ENCODE measurements at places on chromosomes 2 and 18.
A peak's percentile ranks its signal among the peaks of the same experiment; 100 is the strongest.

- peak; percentile 2 for DNase-seq
Measured at GRCh38 chr2:104412384-104412783, 441.5 kb upstream of the POU3F3 start.

- peak; percentile 74 for DNase-seq
Measured at GRCh38 chr2:108189316-108189715, 50.5 kb upstream of the SULT1C3 start.

GRCh38 chr18:49041435-49042245 is 90.9 kb upstream of the SMAD7 start:
- peak; percentile 71 for DNase-seq

DNA sequence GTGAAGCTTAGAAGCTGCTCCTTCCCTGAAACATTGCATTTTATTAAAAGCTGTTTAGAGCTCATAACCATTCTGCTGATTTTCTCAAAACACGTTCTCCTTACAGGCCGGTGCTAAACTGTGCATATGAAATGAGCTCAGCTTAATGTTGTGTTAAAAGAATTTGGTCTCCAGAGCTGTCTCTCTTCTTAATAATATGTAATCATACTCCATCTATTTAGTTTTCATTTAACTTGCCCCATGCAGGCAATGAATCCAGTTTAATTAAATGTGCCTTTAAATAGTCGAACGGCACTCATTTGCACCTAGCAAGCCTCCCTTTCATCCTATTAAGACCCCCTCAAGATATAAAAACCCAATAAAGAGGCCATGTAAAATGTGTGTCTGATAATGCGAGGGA is 76.3 kb downstream of the HNMT start:
- DNase-seq = no peak

DNA sequence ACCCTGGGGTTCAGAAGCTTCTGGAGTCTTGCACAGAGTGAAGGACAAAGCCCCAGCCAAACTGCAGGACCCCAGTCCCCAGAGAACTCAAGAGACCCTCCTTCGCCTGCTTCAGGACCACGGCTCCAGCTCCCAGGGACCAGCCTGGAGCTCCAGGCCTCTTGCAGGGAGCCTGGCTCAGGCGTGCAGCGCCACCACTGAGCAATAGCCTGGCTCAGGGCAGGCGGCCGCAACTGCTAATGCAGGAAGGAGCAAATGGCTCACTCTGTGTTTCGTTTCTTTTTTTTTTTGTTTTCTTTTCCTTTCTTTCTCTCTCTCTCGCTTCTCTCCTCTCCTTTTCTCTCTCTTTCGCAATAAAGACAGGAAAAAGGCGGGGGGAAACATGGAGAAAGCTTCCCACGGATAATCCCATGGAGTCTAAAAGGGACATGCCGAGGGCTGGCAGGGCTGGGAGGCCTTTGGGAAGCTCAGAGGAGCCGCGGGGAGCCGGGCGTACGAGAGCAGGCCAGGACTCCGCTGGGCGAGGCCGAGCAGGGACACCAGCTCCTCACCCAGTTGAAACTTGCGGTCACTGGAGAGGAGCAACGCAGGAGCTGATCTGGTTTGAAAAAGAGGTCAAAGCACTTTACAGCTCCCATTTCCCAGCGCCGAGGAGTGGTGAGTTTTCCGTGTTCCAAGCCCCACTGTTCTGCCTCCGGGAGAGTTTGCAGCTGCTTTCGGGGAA is 244.8 kb downstream of the TWIST2 start:
- no peak for DNase-seq

DNA sequence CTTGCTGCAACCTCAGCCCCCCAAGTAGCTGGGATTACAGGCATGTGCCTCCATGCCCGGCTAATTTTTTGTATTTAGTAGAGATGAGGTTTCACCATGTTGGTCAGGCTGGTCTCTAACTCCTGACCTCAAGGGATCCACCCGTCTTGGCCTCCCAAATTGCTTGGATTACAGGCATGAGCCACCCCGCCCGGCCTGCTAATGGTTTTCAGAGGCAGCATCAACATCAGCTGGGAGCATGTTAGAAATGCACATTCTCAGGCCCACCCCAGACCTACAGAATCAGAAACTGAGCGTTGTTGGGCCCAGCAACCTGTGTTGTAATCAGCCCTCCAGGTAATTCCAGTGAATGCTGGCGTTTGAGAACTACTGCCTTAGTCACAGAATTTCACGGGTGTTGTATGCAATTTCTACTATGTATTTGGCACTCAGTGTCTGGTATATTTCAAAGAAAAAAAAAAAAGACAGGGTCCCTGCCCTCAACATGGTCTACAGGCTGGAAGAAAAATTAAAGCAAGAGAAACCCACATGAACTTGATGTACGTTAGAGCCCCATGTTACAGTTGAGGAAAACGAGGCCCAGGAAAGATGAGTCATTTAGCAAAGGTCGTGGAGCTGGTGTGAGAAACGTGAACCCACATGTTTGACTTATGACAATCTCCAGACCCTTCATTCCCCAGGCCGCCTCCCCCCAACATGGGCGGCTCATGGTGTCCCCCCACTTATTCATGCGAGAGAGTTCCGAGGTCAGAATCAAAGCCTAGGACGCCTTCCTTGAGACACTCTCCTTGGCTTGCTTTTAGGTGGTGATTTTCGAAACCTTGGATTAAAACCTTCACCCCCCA is 35.3 kb downstream of the SH3BP4 start:
- peak; percentile 37 for DNase-seq

DNA sequence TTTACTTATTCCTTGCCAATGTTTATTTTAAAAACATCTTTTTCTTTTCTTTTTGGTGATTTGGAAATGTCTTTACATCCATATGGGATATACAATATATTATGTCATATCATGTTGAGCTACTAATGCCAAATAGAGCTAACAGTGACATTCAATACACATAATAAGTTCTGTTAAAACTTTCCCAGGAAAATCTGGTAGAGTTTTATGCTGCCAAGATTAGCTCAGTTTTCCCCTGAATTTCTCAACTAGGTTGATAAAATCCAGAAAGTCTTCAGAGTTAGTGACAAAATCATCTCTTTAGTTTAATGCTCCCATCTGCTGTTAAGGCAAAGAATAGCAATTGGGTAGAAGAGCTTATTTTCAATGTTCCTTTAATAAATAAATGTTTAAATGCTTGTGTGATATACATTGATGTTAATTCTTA is 9.9 kb downstream of the COL3A1 start:
- DNase-seq = peak; percentile 20

DNA sequence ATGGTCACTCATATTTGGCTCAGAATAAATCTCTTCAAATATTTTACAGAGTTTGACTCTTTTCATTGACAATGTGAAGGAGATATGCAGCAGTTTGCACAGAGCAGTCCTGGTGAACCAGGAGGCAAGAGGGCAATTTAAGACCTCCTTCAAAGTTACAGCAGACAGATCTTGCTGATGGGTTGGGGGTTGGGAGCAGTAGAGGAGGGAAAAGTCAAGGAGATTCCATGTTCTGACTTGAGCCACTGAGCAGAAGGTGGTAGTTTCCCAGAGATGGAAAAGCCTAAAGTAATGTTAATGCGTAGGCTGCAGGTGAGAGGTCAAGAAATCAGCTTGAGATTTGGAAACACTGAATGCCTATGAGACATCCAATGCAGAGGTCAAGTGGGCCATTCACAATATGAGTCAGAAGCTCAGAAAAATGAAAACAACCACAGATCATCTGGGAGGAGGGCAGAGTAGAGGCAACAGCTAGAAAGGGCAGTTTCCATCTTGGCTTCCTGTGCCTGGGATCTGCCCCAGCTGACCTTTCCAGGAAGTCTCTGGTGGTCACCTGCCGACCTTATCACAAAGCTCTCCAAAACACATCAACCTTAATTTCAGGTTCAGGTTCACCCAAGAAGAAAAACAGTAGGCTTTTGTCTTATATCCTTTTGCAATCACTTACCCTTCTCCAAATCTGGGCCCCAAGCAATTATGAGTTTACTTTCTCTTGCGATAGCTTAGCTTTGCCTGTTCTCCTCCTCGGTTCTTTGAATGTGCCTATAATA is 197.5 kb upstream of the ARL4C start:
- peak; percentile 70 for DNase-seq

GRCh38 chr2:239666855-239667376 is 266.1 kb upstream of the HDAC4 start:
- no peak for DNase-seq

- no peak for DNase-seq
Measured at GRCh38 chr2:239225371-239225851, 175.4 kb downstream of the HDAC4 start.

DNA sequence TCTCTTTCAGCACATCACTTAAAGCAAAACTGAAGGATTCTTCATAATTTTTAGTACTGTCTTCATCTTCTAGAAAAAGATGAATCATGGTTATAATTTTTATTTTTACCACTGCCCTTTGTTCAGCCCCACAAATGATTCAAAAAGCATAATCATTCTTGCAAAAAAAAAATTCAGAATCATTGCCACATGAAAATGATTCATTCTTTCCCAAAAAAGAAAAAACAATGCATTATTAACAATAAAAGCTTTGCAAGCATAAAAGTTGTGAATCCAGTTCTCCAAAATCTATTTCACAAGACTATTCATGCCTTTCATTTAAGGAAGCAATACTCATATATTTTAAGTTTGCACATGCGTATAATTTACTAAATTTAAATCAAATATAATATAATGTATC is 204.8 kb downstream of the RBM43 start:
- DNase-seq = peak; percentile 79

DNA sequence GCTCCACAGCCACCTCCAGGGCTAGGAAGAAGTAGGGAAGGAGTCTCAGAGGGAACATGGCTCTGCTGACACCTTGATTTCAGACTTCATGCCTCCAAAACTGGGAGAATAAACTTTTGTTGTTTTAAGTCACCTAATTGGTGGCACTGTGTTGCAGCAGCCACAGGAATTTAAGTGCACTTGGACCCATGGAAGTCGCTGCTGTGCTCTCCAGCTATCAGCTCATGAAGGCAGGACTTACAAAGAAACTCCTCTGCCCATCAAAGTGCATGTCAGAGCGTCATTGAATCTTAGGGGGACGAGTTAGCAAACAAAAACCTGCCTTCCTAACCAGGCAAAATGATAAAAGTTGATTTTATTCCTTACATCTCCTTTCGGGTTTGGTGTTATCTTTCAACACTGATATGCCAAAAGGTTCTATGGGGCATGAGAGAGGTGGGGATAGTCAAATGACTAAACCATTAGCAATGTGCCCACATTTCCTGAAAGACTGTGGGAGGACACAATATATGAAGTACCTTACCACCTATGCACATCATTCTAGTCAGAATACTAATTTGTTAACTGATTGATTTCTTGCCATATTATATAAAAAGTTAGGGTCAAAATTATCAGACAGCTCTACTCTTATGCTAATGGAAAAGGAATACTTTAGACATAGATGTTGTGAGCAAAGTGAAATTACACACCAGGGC is 235.8 kb upstream of the TNP1 start:
- peak; percentile 50 for DNase-seq

DNA sequence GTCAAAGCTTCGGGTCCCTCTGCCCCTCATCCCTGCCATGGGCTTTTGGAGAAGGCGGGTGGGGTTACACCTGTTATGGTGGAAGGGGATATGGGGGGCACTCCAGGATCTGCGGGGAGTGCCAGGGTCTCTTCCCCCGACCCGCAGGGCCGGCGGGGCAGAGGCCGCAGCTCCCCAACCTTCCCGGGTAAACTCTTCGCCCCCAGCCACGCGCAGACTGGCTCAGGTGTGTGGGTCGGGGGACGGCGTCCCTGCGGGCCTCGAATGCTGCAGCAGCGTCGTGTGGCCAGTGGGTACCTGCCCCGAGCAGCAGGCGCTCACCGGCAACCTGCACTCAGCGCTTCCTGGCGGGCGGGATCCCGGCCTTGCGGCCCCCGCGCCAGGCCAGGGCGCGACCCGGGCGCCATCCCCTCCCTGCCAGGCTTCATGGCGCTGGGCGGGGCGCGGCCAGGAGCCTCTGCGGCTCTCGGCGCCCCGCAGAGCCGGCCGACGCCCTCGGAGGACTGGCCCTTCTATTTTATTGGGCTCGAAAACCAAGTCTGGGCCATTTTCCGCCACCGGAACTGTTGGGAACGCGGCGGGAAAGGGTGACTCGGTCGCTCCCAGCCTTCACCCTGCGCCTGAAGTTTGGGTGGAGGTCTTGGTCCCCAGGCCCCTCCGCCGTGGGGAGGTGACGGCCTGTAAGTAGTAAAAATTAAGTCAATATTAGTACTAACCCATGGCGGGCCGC is 4.5 kb downstream of the GBX2 start:
- no peak for DNase-seq

- DNase-seq = no peak
Measured at GRCh38 chr18:49411928-49412327, 48.5 kb downstream of the DYM start.

GRCh38 chr2:182261860-182262387 is 164.9 kb downstream of the PDE1A start:
- DNase-seq = no peak

DNA sequence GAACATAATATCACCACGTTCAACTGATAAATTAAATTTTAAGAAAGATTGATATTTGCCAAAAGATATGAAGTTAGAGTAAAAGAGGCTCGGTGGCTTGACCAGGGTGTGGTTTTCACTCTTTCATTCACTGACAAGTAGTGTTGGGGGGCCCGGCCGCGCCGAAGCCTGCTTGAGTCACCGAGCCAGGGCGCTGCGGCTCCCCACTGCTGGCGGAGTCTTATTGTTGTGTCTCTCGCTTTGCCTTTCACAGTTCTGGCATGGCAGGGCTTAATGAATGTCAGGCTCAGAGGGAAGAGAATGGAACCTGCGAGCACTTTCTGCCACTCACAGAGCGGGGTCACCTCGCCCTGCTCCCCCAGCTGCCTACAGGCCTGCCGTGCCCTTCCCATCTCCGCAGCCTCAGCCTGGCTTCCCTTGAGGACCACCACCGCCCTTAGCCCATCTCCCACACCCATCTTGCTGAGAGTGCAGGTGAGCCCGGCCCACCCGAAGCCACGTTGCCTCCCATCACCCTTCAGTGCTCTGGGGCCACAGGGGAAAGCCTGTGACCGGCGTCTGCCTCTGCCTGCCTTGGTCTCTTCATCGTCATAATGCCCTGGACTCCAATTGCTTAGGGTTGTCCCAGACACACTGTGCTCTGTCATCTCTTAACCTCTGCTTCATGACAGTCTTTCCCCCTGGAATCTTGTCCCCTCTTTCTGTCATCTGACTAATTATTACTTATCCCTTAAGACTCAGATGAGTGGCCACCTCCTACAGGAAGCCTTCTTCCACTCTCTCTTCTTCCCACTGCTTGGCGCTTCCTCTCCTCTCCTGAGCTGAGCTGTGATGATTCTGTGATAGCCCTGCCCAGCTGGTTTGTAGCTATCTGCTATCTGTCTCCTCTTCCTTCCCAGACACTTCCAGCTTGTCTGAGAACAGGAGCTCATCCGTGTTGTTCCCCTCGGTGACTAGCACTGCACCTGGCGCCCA is 142.5 kb downstream of the FAM210A start:
- DNase-seq = no peak

- peak; percentile 93 for DNase-seq
Measured at GRCh38 chr2:9690252-9690651, 59.5 kb upstream of the YWHAQ start.

DNA sequence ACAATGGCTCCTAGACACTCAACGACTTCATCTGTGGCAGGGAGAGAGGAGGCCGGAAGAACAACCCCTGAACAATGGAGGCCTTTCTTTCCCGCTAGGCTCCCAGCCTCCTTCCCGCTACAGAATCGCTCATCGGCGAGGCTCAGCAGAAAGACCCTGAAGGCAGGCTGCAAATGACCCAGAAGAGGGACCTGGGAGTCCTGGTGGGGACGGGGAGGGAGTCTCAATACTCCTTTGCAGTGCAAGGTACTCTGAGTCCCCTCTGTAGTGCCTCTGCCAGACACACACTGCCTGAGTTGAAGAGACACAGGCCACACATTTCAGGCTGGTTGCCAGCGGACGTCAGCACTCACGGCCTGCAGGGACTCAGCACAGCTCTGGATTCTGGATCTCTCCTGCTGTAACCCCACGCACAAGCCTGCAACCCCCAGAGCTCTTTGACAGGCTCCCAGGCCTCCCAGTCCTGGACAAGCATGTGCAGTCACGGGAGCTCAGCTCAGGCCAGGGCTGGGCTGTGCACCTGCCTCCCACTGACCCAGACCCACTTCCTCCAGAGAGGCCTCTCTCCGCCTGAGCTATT is 6.1 kb downstream of the GPR17 start:
- DNase-seq = no peak
